ENCODE measurements at places on chromosomes 13 and 19.

GRCh38 chr13:20550799-20551198 is 16.2 kb upstream of the IFT88 start:
- DNase-seq: no peak

DNA sequence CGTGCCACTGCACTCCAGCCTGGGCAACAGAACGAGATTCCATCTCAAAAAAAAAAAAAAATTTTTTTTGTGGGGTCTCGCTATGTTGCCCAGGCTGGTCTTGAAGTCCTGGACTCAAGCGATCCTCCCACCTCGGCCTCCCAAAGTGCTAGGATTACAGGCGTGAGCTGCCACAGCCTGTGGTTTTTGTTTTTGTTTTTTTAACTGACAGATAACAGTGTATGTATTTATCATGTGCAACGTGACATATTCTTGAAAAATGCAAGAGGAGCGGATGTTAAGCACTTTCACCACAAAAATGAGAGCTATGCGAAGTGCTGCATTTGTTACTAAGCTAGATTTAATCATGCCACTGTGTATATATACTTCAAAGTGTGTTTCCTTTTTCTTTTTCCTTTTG is 49.0 kb downstream of the ARHGEF18 start:
- DNase-seq: no peak

DNA sequence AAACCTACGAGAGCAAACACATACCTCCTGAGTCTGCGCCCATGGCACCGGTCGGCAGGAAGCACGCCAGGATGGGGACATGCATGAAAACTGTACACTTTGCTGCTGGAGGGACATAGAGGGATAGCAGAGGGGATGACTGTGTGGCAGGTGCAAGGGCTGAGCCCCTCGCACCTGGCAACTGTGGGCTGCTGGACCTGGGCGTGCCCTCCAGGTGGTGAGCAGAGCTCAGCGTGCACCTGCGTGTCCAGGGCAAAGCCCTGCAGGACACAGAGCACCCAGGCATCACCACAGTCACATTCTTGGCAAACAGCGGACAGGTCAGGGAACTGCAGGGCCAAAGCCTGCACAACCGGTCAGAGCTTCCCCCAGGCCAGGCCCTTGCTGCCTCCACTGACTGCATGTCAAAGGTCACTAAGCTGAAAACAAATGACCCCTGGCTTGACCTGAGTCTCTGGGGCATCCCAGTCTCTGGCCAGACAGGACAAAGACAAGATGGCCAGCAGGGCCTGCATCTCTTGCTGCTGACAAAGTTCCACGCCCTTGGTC is 9.0 kb upstream of the ISYNA1 start:
- DNase-seq: no peak

DNA sequence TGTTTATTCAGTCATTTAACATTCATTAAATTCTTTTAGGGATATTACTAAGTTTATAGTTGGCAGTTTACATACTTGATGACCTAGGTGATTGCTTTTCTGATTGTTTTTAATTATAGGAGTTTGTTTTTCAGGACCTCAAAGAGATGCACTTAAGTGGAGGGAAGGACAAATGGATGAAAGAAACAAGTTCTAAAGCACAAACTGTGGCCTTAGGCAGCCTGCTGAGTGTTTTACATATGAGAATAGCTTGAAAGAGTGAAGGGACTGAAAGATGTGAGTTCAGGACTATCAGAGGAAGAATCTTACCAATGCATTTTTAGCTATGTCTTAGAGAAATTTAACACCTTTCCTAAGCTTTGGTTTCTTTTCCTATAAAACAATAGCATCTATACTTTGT is 402.6 kb downstream of the KLF12 start:
- DNase-seq: no peak

DNA sequence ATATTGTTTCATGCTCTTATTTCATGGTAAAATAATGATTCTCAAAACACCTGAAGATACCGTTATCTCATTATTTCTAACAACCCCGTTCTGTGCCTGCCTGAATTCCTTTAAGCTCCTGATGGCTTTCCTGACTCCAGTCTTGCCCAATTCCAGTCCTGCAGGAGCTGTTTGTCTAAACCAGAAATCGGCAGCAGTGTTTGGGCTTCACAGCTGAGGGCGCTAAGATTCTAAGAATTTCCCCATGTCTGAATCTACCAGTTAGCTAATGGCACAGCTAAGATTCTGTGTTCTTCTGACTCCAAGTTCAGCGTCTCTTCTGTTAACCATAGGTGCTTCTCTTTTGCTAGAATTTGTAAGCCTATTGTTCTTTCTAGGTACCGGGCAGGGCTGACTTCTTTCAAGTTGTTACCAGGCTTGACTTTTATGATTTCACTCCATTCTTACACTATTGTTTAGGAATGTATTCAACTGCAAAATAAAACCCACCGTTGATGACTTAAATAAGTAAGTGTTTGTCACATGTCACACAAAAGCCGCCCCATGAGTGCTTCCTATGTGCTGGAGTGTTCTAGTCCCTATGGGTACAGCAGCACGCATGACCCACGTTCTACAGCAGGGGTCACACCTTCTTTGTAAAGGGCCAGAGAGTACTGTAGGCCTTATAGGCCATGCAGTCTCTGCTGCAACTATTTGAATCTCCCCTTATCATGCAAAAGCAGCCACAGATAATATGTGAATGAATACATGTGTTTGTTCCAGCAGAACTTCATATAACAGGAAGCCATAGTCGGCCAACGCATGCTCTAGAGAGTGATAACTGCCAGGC is 168.3 kb upstream of the RNF113B start:
- peak; percentile 1 for DNase-seq

DNA sequence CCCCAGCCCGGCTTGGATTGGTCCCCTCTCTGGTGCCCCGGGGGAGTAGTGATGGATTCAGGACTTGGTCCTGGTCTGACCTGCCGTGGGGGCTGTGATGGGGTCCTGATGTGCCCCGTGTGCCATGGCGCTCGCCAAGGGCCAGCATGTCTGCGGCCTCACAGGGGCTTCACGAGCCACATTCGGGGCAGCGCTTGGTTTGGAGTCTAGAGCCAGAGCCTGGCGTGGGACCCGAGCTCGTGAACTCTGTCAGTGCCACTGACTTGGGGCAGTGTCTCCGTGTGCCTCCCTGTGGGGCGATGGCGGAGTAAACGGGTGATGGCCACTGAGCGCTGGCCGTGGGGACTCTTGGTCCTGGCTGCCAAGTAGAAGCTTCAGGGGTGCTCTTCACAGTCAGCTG is 17.1 kb downstream of the KDM4B start:
- no peak for DNase-seq

DNA sequence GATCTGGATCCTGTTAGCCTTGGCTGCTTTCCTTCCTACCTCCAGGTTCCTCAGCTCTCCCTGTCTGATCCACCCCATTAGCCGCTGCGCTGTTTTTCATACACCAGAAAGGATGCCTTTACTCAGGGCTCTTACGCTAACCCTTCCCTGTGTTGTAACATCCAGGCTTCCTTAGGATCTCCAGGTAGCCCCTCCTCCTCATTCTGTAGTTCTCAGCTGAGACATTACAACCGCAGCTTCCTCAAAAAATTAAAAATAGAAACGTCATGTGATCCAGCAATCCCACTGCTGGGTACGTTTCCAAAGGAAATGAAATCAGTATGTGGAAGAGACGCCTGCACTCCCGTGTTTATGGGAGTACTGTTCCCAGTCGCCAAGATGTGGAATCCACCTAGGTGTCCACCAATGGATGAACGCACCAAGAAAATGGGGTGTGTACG is 18.4 kb upstream of the MYADM start:
- DNase-seq: no peak

- DNase-seq: no peak
Observed at GRCh38 chr13:100668408-100668807, 6.2 kb downstream of the TMTC4 start.

- peak; percentile 68 for DNase-seq
Observed at GRCh38 chr19:2461751-2462634, 5.2 kb upstream of the LMNB2 start.

DNA sequence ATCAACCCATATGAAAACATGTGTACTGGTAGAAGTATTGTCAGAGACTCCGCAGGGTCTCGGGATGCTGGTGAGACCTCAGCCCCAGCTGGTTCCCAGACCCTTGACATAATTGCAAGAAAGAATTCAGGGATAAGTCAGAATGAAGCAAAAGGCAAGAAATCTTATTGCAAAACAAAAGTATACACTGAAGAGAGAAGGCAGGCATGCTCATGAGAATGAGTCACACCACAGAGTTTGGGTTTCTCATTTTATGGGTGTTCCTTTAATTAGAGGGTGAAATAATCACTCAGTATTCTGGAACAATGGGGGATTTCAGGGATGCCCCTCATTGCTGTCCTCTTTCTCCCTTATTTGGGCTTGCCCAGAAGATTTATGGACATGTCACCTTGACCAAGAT is 1423.8 kb upstream of the MIR17HG start:
- DNase-seq: no peak

DNA sequence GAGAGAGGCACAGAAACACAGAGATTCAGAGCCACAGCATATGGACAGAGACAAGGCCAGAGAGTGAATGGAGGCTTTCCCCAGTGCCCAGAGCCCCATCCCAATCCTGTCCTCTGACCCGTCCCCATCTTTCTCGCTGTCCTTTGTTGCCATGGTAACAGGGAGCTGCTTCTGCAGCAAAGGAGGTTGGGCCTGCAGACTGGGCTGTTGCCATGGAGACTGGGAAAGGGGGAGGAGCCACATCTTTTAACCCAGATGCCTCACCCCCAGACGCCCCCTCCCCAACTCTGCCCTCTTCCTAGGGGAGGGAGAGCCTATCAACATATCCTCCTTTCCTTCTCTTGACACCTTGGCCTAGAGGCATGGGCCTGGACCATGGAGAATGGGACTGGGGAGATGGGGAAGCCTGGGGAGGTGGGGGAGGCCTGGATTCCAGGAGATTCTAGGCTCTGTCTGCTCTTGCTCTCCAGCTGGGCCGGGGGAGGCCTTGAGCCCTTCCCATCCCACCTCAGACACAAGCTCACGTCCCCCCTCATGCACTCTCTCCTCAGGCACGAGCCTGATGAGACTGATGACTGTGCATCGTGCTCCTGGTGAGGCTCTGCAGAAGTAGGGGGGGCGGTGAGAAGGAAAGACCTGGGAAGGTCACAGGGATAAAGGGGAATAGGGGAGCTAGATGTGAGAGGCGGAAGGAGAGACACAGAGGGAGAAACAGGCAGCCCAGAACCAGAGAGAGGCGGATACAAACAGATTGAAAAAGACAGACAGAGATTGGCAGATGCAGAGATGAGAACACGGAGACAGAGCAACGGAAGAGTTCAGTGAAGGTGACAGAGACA is 2.1 kb upstream of the ATP1A3 start:
- no peak for DNase-seq

GRCh38 chr13:44170731-44171130 is 202.9 kb upstream of the SERP2 start:
- DNase-seq: no peak

DNA sequence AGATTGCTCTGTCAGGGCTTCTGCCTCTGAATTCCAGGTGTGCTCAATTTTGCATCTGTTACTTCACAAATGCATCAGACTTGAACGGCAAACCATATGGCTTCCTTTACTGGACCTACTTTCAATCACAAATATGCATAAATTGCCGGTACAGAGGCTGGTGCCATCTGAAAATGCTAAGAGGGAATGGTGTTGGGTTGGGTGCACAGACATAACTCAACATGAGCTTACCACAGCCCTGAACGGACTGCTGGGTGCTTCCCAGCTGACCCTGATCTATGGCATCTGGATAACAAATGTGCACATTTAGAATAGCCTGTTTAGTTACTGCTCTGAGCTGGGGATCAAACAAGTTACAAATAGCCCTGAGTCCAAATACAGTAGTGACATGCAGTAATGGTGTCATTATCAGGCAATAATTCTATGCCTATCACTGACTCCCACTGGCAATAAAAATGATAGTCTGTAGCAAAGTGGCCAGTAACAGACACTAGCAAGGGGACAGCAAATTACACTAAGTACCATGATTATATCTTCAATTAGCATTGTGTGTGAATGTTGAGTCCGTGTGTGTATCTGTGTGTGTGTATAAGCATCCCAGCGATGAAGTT is 927.3 kb downstream of the DIAPH3 start:
- DNase-seq: no peak

GRCh38 chr19:45766869-45767346 is 2.1 kb downstream of the SIX5 start:
- no peak for DNase-seq

- no peak for DNase-seq
Observed at GRCh38 chr13:60467098-60467497, 70.1 kb downstream of the TDRD3 start.

DNA sequence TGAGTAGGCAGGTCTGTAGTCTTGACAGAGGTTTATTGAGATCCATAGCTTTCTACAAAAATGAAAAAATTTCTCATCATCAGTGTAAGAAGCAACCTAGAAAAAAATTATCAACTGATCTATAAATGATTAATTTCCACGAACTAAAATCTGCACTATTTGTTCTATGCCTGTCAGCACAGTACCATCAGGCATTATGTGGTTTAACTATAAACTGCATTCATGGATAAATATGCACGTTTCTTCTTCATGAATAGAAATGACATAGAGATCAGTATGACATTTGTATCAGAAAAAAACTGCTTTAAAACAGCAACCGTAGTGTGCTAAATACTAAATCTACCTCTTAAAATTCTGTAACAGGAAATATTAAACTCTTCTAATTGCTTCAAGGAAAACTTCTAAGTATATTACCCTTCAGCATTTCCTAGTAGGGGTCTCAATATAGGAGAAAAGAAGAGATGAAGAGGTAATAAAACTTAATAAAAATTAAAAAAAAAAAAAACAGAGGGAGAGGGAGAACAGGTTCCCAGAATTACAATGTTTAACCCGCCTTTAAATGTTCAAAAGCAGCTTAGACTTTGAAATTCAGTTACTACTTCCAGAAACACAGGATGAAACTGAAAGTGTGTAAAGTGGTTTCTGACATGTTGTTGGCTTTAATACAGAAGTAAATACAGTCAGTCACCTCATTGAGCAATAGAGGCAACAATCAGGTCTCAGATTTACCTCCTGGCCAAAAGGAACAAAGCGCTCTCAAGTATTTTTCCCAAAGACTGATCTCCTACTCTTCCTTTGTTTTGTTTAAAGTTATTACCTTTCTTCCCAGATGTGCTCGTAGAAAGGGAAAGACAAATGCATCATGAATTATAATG is 144.4 kb downstream of the DIAPH3 start:
- no peak for DNase-seq

- no peak for DNase-seq
Observed at GRCh38 chr13:112767506-112768471, 78.0 kb downstream of the ATP11A start.

DNA sequence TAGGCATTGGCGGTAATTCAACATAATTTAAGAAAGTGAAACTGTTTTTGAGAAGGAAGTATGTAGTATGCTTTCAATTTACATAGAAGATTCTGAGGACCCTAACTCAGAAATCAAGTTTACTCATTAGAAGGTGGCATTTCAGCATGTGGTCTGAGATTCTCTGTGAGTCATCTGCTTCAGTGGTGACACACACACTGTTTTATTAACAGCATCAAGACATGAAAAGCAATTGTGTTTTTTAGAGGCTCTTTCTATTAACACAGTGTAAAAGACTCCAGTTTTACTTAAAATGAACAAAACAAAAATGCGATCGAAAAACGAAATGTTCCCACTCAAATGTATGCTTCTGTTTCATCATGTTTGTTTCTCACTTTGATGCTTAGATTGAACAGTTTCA is 802.1 kb upstream of the SLITRK6 start:
- no peak for DNase-seq
